ENCODE measurements at places on chromosomes 11 and 22.

- H3K27ac ChIP-seq: no peak overlapping the region
- H3K36me3 ChIP-seq: no peaks in the 10 kb centered on the region
- H3K4me1 ChIP-seq: no peaks in the 10 kb centered on the region
- DNase-seq: no peak
- H3K4me3 ChIP-seq: no peak overlapping the region
Measured at GRCh38 chr22:27952779-27953178, 33.7 kb upstream of the PITPNB start.

DNA sequence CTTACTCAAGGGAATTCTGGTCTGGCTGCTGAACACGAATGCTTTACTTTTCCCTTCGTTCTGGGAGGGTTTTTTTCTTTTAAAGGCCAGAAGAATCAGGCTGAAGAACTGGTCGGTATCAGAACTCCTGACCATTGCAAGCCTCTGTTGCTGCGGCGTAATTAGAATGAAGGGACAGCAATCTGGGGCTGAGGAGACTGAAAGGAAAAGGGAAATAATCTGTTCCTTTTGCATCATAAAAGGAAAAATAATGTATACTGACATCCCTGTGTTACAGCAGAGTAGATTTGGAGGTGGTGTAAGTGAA is 670 bp downstream of the SC5D start:
- peak overlapping the region; percentile 95 for H3K27ac ChIP-seq
- peak overlapping the region; percentile 65 for H3K4me3 ChIP-seq
- DNase-seq: no peak
- no peaks in the 10 kb centered on the region for H3K4me1 ChIP-seq
- H3K27me3 ChIP-seq: no peaks in the 10 kb centered on the region

DNA sequence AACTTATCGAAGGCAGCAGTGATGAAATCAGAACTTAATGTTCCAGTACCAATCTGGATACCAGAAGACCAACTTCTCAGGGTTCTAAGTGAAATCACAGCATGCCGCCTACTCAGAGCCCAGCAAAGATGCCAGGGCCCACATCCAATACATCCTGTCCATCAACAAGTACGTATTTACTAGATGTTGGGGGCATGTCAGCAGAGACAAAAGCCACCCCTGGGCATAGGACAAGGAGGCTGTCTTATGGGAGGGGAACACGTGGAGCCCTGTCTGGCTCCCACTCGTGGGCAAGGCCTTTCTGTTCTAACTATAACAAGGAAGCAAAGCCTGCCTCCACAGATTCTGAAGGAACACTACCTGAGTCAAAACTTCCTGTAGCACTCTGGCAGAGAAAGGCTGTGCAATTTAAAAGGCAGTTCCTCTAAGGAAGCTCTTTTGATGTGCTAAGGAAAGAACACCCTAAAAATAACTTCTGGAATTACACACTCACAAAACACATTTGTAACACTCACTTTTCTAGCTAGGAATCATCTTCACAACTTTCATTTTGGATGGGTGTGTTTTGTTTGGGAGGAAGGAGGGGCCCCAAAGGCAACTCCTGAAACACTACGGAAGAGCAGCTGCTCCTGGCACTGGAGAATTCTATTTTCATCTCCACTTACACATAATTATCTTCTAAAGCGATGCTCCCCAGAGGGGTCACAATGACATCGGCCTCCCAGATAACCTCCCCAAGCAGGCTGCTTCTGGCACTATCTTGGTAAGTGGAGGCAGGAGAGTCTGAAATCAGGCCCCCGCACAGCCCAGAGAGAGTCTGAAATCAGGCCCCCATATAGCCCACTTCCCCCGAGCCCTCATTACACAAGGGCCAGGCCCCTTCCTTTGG is 14.2 kb downstream of the SMCO4 start:
- no peaks in the 10 kb centered on the region for H3K27me3 ChIP-seq
- peaks cover 6% of the 10 kb centered on the region for H3K4me1 ChIP-seq
- peak overlapping the region; percentile 66 for H3K27ac ChIP-seq
- H3K4me3 ChIP-seq: no peak overlapping the region
- H3K36me3 ChIP-seq: no peaks in the 10 kb centered on the region

DNA sequence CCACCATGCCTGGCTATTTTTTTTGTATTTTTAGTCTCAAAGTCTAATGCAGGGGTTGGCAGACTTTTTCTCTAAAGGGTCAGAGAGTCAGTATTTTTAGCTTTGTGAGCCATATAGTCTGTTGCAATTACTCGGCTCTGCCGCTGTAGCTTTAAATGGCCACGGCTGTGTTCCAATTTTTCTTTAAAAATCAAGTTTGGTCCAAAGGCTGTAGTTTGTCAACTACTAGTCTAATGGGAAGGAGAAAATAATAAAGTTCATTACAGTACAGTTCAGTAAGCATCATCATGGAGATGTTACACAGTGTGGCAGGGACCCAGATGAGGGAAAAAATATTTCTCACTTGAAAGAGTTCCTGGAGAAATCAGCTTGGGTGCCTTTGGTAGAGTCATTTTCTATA is 107.6 kb downstream of the CSNK2A3 start:
- H3K27ac ChIP-seq: no peak overlapping the region
- DNase-seq: no peak
- no peaks in the 10 kb centered on the region for H3K36me3 ChIP-seq
- H3K4me1 ChIP-seq: peaks cover 12% of the 10 kb centered on the region
- no peaks in the 10 kb centered on the region for H3K27me3 ChIP-seq

DNA sequence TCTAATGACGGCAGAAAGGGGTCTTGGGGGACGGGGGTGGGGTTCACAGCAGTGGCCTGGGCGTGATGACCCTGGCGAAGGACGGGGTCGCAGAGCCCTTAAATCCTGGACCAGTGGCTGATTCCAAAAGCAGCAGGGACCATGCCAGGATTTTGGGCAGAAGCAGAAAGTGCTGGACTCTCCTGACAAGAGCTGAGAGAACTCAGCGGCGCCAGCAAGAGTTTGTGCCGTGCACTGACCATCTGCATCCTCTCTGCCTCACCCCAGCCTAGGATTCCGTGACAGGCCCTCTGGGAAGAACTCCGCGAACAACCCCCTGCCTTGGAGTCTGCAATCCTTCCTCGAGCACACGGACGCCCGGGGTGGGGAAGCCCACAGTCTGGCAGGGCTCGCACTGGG is 644 bp upstream of the NDUFV1 start:
- no peaks in the 10 kb centered on the region for H3K36me3 ChIP-seq
- no peaks in the 10 kb centered on the region for H3K27me3 ChIP-seq
- H3K27ac ChIP-seq: peak overlapping the region; percentile 89
- peaks cover 24% of the 10 kb centered on the region for H3K4me1 ChIP-seq
